Erythroblast (primary cell): ENCODE measurements at places on chromosomes 12 and 14.

GRCh38 chr12:14873440-14874185, 12.0 kb downstream of the MGP start:
- peak; percentile 8 for DNase-seq

DNA sequence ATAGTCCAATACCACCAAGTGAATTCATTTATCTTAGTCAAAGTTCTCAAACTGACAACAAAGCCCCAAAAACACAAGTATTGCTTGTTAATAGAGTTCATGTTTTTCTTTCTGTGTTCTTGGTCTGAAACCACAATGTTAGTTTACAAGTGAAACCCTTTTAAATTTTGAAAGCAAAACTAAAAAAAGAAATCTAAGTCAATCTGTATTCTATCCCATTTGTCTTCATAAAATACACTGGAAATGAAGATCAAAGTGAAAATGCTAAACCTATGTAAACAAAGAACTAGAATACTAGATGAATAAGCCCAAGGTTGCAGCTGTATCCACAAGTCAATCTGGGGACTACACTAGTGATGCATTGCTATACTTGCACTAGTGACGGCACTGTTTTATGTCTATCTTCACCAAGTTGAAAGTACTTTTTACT, 10.4 kb downstream of the MAP4K5 start:
- DNase-seq: peak; percentile 29

DNA sequence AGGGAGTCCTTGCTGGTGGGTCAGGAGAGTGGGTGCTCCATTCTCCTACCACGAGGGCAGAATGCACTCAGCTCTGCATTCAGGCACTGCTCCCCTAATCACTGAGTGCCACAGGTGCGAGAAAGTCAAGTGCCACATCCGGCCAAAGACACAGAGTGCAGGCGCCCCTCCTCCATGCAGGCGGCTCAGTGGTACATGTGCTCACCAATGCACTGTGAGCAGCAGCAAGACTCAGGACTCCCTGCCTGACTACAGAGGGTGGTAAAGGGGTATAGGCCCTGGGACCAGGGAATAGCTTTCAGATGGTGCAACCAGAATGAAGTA, 32.9 kb downstream of the ZFYVE21 start:
- DNase-seq: no peak

- DNase-seq: peak; percentile 90
Observed at GRCh38 chr12:122064025-122064777, 14.4 kb upstream of the MLXIP start.

DNA sequence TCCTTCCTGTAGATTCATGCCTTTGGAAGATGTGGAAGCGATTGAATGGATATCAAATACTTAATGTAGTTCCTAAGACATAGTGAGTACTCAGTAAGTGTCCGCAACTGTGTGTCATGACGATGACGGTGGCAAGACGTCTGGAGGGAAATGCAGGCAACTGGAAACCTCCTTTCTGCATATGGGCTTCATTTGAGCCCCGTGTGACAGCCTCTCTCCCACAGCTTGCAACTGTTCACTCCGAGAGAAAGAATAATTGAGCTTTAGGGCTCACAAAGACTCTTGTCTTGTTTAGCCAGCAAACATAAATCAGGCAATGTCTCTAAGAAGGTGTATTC, 6.9 kb downstream of the CFAP251 start:
- no peak for DNase-seq

DNA sequence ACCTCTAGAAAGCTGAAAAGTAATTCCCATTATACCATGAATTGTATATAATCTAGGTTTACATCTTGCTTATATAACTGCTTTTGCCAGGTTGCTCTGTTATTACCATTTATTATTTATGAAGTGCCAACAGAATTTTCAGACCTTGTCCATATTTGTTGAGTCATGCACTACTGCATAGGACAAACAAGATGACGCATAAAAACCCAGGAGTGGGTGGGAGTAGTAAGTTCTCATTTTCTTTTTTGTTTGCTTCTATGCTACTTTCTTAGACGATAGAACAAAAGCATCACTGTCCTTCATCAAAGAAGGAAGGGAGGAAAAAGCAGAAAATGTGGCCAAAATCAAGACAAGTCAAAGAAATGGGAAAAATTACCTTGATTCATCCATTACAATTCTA, 119.0 kb upstream of the RASSF8 start:
- no peak for DNase-seq

DNA sequence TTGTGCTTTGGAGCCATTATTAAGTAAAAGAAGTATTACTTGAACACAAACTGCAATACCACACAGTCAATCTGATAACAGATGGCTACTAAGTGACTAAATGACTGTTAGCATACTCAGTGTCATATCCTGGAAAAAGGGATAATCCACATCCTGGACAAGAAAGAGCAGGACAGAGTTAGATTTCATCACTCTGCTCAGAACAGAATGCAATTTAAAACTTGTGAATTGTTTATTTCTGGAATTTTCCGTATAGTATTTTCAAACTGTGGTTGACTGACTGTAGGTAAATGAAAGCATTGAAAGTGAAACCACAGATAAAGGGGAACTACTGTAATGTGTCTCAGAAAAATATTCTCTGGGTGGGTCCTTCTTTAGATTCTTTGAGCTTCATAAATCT, 458.8 kb downstream of the TMEM117 start:
- DNase-seq: no peak

DNA sequence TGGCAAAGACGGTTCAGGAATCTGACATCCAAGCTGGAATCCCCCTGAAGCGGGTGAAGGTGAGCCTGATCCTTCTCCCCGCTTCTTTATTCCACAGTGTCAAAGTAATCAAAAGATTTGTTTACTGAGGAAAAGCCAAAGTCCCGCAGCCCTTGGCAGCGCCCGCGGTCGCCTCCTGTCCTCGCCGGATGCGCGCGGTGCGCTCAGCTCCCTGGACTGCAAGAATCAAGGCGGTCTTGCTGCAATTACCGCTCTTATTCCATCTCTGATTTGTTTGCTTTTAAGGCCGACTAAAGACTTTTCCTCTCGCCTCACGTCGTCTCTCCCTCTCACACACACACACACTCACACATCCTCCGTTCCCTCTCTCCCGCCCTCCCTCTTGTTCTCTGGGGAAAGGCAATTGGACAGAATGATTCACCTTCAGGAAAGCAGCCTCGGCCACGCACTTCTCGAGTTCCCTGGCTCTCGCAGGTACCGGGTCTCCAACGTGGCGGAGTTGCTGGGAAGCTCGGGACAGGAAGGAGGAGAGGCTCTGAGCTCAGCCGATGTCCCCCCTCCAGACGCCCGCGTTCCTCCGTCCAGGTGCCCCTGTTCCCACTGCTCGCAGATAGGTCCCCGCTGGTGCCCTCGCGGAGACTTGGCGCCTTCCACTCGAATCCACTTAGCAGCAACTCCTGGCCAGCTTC, 68.6 kb upstream of the USP15 start:
- peak; percentile 63 for DNase-seq

DNA sequence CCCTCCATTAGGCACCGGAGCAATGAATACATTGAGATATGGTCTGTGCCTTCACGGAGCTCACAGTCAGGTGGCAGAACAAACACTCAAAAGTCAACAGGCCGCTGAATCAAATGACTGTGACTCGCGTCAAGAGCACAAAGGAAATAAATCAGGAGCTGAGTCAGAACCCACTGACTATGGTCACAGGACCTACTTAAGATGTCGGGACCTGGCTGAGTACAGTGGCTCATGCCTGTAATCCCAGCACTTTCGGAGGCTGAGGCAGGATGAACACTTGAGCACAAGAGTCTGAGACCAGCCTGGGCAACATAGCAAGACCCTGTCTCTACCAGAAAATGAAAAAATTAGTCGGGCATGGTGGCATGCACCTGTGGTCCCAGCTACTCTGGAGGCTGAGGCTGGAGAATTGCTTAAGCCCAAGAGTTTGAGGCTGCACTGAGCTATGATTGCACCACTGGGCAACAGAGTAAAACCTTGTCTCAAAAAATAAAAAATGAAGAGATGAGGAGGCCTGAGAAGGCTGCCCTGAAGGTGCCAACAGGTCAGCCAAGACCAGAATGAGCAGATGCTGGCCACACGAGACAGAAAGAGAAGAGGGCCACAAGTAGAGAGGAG, 19.9 kb downstream of the TMEM233 start:
- DNase-seq: no peak

- DNase-seq: no peak
Observed at GRCh38 chr14:33679461-33680225, 271.2 kb downstream of the EGLN3 start.

DNA sequence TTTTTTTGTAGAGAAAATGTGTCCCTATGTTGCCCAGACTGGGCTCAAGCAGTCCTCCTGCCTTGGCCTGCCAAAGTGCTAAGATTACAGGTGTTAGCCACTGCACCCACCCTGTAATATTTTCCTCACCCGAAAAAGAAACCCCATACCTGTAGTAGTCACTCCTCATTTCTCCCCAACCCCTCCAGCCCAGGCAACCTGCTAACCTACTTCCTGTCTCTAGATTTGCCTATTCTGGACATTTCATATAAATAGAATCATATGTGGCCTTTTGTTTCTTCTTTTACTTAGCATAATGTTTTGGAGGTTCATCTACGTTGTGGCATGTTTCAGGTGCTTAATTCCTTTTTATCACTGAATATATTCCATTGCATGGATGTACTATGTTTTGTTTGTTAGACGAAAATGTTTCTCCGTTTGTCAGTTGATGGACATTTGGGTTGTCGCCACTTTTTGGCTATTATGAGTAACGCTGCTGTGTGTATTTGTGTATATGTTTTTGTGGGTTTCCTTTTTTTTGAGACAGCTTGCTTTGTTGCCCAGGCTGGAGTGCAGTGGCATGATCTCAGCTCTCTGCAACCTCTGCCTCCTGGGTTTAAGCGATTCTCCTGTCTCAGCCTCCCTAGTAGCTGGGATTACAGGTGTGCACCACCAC, 6.2 kb downstream of the ANKRD13A start:
- no peak for DNase-seq

GRCh38 chr12:57395121-57395520, 35.7 kb downstream of the R3HDM2 start:
- no peak for DNase-seq

DNA sequence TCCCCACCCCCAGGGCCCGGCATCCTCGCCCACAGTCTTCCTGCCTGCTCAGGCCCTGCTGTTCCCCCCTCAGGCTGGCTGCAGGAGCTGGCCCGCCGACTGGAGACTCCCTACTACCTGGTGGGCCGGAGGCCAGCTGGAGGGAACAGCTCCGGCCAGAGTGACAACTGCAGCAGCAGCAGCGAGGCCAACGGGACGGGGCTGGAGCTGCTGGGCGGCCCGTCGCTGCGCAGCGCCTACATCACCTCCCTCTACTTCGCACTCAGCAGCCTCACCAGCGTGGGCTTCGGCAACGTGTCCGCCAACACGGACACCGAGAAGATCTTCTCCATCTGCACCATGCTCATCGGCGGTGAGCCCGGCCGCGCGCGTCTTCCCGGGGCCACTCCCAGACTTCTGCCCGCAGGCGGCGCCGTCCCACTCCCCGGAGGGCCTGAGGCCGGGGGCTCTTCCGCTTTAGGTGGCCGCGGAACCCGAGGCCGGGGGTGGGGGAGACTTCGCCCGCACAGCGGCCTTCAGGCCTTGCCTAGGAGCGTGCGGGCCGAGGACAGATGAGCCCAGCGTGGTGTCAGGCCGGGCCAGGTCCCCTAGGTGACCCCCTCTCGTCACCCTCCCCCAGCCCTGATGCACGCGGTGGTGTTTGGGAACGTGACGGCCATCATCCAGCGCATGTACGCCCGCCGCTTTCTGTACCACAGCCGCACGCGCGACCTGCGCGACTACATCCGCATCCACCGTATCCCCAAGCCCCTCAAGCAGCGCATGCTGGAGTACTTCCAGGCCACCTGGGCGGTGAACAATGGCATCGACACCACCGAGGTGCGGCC, 10.2 kb downstream of the KCNH3 start:
- DNase-seq: no peak

- no peak for DNase-seq
Observed at GRCh38 chr12:52146089-52146821, 45.6 kb downstream of the KRT80 start.

DNA sequence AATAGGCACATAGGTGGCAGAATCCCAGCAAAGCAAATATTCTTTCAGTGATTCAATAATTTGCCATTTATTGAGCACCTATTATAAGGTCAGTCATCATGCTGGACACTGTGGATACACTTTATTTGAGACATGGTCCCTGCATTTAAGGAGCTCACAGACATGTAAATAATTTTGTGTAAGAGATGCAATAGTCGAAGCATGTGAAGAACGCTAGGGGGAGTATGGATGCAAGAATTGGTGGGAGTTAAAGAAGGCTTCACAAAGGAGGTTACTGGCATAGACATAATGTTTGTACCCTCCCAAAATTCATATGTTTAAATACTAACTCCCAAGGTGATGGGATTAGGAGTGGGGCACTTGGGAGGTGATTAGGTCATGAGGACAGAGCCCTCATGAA, 260.6 kb upstream of the GARIN6 start:
- DNase-seq: peak; percentile 24

GRCh38 chr14:99517643-99518381, 36.6 kb downstream of the CCNK start:
- DNase-seq: no peak

GRCh38 chr14:62123961-62124360, 361.7 kb downstream of the SNAPC1 start:
- no peak for DNase-seq

GRCh38 chr12:5384015-5384414, 47.9 kb upstream of the NTF3 start:
- no peak for DNase-seq

GRCh38 chr12:53325511-53326061, 4.2 kb upstream of the AAAS start:
- no peak for DNase-seq

- no peak for DNase-seq
Observed at GRCh38 chr14:103347091-103347815, 13.2 kb downstream of the EIF5 start.

DNA sequence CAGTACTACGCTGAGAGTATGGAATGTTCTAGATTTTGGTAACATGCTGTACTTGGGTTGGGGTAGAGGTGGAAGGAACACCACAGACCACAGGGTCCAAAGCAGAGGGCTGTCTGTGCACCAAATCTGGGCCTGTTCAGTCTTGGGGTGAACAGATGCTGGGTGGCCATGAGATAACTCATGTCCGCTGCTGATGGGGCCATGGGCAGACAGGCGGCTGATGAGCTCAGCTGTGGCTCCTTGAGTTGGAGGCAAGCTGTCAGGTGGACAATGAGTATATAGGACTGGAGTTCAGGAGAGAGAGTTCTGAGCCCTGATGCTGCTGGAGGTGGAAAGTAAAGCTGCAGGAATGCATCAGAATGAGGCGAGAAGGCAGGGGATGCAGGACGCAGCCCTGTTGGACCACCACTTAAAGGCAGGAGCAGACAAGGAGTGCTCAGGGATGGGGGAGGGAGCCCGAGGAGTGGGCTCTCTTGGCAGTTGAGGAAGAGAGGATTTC, 6.2 kb downstream of the SMIM41 start:
- no peak for DNase-seq

GRCh38 chr14:95478818-95479217, 37.6 kb downstream of the SYNE3 start:
- no peak for DNase-seq

DNA sequence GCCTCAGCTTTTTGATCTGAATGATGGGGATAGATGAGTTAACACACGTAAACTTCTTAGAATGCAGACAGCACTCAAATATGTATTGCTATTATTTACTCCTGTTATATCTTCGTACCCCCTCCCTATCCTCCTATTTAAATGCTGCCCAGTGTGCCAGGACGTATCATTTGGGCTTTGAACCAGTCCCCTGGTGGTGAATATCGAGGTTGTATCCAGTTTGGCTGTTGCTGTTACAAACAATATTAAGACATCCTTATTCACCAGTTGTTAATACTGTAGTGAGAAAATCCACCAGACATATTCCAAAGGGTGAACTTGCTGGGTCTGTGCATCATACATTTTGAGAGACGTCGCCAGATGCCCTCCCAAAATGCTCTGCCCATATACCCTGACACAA, 51.5 kb upstream of the FOXN3 start:
- DNase-seq: peak; percentile 29

GRCh38 chr12:93683410-93683809, 6.2 kb downstream of the CRADD start:
- no peak for DNase-seq
